ENCODE measurements at places on chromosomes 7 and 10.

GRCh38 chr10:110655320-110655719, 11.2 kb downstream of the RBM20 start:
- DNase-seq = no peak

GRCh38 chr7:151198945-151199848, 11.1 kb downstream of the H2BK1 start:
- DNase-seq = no peak

GRCh38 chr10:13327534-13327933, 20.6 kb downstream of the SEPHS1 start:
- DNase-seq = no peak

- DNase-seq = no peak
Observed at GRCh38 chr7:139597028-139597427, 73.5 kb downstream of the CLEC2L start.

- DNase-seq = no peak
Observed at GRCh38 chr10:46092524-46093081, 46.5 kb upstream of the MSMB start.

DNA sequence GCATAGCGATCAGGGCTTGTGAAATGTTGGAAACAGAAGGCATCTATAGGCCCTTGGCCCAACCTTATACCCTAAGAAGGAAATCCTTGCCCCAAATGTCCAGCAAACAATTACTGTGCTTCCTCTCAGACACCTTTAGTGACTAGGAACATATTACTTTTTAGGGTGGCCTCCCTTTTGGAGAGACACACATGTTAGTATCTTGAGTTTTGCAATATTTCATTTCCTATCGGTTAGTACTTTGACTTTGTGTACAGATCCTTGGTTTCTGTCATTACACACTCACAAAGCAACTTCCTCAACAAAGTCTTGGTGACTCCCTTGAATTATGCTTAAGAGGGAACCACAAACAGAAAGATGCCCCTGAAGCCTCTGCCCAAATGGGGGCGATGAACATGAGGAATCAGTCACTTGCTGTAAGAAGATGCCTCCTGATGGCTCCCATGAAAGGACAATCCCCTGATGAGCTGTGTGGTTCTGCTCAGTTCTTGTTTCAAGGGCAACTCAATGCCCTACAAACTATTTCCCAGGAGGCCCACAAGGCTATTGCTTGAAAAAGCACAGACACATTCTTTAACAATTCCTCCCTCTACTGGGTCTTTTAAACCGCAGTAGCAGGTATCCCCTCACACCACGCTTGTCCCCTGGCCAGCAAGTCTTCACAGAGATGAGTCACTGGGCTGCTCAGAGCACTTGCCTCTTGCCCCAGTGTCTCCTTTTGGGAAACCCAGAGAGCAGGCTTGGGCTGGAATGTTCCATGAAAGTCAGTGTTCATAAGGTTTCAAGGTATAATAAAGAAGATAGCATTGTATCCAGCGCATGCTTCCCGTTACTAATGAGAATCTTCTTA, 196.2 kb downstream of the FANK1 start:
- no peak for DNase-seq

DNA sequence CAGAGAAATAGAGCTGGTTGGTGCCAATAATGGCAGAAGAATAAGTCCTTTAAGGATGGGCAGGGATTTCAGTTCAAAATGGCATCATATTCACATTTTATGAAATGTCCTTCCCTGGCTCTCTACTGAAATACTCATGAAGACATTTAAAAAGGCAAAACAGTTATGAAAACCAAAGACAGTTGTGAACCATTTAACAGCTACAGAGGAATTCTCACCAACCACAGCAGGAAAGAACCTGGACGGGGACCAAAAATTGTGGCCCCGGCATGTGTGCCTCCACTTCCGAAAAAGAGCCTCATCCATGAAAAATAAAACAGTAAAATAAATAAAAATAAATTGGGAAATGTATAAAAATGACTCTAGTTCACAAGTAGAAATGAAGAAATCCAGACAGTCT, 539.5 kb downstream of the SUGCT start:
- no peak for DNase-seq

GRCh38 chr10:123835575-123835974, 56.0 kb downstream of the CPXM2 start:
- no peak for DNase-seq

DNA sequence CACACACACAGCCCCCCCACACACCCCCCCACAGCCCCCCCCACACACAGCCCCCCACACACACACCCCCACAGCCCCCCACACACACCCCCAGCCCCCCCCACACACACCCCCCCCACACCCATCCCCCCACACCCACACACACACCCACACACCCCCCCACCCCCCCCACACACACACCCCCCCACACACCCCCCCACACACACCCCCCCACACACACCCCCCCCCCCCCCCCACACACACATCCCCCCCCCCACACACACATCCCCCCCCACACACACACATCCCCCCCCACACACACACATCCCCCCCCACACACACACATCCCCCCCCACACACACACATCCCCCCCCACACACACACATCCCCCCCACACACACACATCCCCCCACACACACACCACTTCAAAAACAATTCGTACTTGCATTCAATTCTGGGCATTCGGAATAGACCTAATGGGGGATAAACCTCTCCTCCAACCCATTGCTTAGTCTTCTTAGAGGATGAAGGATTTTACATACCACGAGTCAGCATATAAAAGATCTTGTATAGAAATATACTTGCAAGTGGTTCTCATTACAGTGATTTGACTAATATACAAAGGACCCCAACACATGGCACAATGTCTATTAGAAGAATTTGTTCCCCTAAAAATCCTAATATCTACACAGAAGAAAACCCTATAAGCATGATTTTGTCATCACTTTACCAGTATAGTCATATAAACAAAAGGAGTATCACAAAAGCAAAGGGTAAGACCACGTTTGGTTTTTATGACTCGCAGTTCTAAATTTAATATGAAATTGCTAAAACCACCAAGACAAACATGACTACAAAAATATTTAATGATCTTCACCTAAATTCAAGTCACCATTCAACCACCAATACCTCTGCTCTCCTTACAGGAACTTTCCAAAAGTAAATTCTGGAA, 80.9 kb downstream of the DIP2C start:
- DNase-seq = no peak

- no peak for DNase-seq
Observed at GRCh38 chr7:17681965-17682364, 258.3 kb downstream of the SNX13 start.

DNA sequence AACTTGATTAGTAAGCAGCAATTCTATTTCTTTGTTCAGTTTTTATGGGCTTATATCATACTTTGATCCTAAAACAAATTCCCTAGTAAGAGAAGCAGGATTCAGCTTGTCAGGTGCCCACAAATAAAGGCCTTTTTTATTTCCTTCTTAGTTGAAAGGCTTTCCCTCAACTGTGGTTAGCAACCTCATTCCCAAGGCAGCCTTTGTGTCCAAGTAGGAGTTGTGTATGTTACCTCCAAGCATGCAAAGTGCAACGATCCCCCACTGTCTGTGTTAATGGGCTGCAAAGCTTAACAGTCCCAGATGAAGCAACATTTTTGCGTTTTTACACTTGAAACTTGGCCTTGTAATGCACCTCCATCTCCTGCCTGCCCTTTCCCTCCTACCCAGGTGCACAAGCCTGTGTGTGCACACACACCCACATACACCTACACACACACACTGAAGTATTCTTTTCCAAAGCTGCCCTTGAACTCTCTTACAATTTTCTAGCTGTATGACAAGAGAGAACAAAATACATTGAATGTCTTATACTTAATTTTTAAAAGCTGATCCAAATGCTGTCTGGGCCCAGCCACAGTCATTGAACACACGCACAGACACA, 278.2 kb downstream of the SNX13 start:
- DNase-seq = no peak

GRCh38 chr7:73817121-73817520, 13.7 kb upstream of the CLDN4 start:
- no peak for DNase-seq

DNA sequence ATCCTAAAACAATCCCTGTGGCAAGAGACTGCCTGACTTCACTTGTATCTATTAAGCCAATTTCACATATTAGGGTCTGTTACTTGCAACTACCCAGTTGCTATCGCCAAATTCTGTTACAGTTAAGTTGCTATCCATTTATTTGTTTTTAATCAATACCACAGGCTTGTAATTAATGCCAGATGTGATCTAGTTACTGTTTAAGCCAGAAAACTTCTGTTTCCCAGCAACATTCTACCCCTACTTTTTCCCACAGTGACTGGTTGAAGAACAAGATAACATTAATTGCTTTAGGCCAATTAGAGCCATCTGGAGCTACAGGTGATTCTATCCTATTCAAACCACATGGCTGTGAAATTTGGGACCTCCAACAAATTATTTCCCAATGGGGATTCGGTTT, 131.3 kb downstream of the ALOX5 start:
- no peak for DNase-seq

DNA sequence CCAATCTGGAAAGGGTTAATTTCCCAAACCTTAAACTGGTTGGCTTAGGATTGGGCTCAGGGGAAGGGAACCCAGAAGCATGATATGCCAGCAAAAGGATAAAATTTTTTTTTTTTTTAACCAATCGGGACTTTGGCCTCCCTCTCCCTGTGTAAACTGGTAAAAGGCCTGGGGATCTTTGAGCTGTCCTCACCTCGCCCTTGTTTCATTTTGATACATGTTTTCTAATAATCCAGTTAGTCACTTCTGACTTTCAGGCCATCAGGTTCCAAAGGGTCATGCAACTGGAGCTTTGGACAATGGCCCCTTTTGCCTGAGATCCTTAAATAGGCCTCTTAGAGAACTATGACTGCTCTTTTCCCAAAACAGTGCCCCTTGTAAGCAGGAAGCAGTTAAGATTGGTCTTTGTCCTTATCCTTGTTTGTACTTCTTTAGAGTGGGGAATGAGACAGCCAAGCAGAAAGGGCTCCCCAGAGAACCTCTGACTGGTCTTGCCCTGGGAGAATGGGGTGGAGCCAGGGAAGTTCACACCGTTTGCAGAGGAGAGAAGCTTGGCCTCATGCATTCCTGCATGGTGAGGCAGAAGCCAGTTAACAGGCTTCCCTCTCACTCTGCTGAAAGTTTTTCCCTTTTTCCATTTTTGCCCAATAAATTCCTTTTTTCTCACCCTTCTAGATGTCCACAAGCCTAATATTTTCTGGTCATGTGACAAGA, 424.2 kb upstream of the CNTNAP2 start:
- no peak for DNase-seq

- DNase-seq = no peak
Observed at GRCh38 chr7:102012941-102013461, 195.6 kb downstream of the CUX1 start.

DNA sequence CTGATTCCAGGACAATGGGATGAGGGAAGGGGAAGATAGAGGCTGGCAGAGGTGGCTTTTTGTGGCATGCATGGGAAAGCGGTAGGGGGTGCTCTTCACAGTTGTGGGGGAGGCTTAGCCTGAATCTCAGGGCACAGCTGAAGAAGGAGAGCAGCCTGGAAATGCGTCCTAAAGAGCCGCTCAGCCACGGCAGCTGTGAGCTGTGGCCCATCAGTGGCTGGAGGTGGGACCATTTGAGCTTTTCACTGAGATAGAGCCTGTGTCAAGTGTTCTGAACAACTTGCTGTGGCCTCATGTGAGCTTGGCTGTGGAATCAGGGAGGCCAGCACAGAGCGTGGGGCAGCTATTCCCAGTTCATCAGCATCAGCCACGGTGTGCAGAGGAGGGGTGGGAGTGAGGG, 100.3 kb upstream of the INSYN2A start:
- no peak for DNase-seq

DNA sequence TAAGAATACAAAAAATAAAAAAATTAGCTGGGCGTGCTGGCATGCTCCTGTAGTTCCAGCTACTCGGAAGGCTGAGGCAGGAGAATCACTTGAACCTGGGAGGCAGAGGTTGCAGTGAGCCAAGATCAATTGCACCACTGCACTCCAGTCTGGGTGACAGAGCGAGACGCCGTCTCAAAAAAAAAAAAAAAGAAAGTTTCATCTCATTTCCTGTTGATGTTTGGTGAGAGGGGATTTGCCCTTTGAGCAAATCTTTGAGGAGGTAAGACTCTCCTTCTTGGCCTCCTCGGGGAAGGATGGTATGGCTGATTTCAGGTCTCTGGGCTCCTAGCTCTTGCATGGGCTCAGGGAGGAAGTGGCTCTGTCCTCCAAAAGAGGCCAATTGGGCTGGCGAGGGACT, 3.6 kb upstream of the GRID2IP start:
- DNase-seq = no peak

GRCh38 chr10:63055705-63056104, 77.4 kb upstream of the NRBF2 start:
- DNase-seq = no peak

- no peak for DNase-seq
Observed at GRCh38 chr7:116678780-116679179, 6.8 kb downstream of the MET start.

DNA sequence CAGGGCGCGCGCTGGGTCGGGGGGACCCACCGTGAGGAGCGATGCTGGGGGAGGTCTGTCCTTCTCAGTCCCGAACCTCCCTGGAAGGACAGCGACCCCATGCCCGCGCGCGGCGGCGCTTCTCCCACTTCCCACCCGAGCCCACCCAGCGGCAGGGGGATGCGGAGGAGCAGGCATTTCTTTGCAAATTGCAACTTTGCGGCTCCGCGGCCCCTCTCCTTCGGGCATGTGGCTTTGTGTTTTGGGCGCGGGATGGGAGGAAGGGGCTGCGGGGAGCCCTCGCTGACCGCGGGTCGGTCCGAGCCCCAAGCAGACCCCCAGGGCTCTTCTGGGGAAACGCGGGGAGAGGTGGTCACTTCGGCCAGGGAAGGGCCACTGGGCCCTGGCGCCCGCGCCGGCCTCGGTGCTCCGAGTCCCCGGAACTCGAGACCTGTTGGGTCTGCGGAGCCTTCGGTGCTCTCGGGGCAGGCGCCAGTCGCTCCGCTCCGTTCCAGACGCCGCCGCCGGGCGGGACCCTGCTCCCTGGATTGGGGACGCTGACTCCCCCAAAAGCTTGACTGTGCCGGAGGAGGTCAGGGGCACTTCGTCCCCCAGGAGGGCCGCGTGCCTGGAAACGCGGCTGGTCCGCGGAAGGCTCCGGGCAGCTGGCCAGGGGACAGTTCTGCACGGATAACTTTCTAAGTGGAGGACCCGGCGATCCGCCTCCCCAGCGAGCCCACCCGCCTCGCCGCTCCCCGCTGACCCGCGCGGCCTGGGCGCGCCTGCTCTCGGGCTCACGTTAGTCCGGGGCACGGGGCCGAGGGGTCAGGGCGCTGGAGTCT, 164.2 kb upstream of the DPP6 start:
- no peak for DNase-seq

DNA sequence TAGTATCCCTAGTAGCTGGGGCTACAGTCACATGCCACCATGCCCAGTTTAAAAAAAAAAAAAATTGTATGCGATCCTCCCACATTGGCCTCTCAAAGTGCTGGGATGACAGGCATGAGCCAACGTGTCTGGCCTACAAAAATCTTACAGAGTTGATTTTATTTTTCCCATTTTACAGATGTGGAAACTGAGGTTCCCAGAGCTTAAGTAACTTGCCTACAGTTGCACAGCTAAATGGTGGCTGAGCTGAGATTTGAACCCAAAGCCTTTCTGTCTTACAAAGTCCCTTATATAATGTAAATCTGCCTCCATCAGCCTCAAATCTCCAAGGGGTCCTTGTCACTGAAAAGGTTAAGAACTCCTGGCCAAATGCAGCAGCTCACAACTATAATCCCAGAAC, 24.6 kb upstream of the LIMK1 start:
- no peak for DNase-seq

GRCh38 chr7:138610671-138611170, 90.4 kb downstream of the SVOPL start:
- no peak for DNase-seq

Measured in CMK (cell line).